ENCODE measurements at places on chromosomes 7 and 10. TPM values are rescaled to one million over a fixed set of nuclear protein-coding genes. Genes with fewer than 3 reads are reported as not detected.

The ZNF425 gene
- total RNA-seq = 3.9 TPM

The GRID1 gene
- 0.66 TPM for total RNA-seq

DNA sequence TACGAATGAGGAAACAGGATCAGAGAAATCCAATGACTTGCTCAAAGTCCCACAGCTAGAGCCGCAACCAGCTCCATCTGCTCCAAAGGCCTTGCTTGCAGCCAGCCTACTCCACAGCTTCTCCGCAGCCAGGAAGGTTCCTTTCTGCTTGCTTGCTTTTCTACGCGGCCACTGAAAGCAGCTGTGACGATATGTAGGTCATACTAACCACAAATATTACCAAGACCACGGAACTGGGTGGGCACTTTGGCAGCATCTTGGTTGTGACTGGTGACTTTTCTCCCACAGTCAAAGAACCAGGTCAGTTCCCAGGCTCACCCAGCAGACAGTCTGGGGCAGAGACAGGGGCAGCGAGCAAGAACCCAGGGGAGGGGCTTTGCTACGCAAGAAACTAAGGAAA, 86.4 kb downstream of the FAM53B start:
- DNase-seq = no peak

GRCh38 chr7:69763513-69763912, 165.2 kb downstream of the AUTS2 start:
- no peak for DNase-seq

GRCh38 chr7:150860291-150860977, 8.1 kb downstream of the AOC1 start:
- DNase-seq = peak; percentile 43

The ANKRD30A gene
- not detected for total RNA-seq

DNA sequence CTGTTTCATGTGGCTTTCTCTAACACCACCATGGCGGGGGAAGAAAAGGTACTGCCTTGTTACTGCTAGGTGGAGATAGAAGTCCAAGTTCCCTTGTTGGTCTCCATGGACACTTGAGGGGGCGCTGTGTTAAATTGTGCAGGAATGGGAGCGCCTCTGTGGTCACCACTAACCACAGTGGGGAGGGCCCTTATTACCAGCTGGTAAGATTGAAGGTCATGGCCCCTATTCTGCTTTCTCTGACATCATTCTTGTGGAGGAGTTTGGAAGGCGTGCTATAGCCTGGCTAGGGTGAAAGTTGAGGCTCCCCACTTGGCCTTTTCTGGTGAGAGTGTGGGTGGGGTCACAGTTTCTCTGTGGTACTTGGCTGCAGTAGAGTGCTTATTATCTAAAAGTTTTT, 14.9 kb upstream of the MXI1 start:
- DNase-seq = no peak

DNA sequence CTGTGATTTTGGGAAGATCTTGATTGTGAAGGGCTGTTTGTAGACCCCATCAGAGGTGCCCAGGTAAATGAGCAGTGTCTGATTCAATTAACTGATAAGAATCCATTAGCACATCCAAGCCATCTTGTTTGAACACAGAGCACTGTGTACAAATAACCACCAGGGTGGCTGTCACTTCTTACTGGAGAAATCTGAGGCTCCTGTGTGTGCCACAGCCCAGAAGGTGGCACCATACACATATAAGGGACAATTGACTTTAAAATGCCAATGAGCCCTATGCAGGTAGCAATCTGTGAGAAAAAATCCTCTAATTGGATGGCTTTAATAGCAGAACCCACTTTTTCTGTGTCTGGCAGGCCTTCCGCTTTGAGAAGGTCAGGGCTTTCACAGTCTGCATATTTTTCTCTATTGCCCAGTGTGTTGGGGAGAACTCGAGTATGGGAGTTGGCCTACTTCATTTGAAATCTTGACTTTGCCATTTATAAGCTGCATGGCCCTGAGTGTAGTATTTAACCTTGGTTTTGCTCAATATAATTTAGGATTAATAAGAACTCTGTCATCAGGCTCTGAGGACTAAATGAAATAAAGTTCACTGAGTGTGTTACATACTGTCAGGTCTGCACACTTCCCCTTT, 517.4 kb downstream of the CCSER2 start:
- DNase-seq = no peak

The GIMAP5 gene
- 19.3 TPM for total RNA-seq

- DNase-seq = peak; percentile 57
Measured at GRCh38 chr7:150944066-150945042, 33.8 kb downstream of the KCNH2 start.

The EPHB4 gene
- 35.5 TPM for total RNA-seq

GRCh38 chr10:36280321-36280741, 638.2 kb upstream of the FZD8 start:
- no peak for DNase-seq

The SNX13 gene
- 80.9 TPM for total RNA-seq

The NRAP gene
- total RNA-seq = not detected

The C10orf95 gene
- total RNA-seq = not detected

The RASA4B gene
- 17.2 TPM for total RNA-seq

The LRRC4 gene
- total RNA-seq = 0.82 TPM

DNA sequence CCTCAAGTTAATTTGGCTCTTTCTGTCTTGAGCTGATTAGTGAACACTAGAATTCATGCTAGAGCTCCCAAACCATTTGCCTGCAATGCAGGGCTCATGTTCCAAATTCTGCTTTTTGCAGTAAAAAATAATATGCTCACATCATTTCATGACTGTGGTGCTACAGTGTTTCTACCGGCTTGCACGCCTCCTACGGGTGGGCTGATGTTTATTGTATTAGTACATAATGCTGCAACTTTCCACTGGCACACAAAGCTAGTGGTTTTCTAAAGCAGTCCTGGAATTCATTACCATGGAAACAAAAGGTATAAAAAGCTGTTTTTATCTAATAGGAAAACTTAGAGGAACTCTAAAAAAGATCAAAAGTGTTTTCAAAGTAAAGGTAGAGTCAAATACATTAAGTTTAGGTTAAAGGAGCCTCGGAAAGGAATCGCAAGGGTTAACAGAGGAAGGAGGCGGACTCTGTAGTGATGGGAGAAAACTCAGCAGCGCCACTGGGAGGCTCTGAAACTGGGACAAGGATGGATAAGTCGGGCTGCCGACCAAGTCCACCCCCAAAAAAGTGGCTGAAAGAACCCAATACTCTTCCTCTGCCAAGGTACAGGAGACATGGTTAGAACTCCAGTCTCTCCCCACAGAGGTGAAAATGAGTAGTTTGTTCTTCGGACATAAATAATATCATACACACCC, 25.9 kb downstream of the GRM8 start:
- no peak for DNase-seq

DNA sequence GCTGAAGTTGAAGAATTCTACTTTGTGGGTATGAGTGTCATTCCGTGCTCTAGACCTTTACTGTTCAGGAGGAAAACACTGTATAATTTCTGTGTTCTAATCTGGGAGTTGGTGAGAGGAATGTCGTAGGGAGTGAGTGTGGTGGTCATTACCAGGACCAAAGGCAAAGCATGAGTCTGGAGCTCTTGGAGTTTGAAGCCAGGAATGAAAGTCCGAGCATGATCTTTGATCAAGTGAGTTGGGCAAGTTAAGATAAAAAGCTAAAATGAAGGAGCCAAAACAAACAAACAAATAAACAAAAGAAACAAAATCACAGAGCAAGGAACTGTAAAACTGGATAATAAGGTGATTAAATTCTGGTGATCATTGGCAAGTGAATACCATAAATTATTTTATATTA, 161.4 kb downstream of the AGMO start:
- no peak for DNase-seq

The GIGYF1 gene
- total RNA-seq = 26.5 TPM

- no peak for DNase-seq
Measured at GRCh38 chr7:132133501-132133900, 442.8 kb downstream of the PLXNA4 start.

GRCh38 chr7:30928254-30928872, 16.7 kb downstream of the AQP1 start:
- DNase-seq = peak; percentile 42

GRCh38 chr10:12868229-12868628, 133.3 kb downstream of the CCDC3 start:
- DNase-seq = no peak

DNA sequence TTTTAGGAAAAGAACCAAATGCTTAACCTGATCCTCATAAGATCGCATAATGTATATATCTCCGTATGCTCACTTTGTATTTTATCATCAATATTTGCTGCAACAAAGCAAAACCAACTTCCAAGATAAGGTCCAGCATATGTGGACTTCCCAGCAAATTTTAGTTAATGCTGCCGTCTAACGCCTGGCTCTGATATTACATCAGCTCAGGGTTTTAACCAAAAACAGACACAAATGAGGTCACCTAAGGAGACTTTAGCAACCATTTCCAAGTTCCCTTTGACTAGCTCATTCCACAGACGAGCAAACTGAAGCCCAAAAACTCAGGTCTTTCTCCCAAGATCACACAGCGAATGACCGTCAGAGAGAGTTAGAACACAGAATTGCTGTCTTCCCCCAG, 59.4 kb upstream of the UCN3 start:
- no peak for DNase-seq

The CLIP2 gene
- 35.5 TPM for total RNA-seq

GRCh38 chr7:146185844-146186243, 69.2 kb downstream of the CNTNAP2 start:
- no peak for DNase-seq

DNA sequence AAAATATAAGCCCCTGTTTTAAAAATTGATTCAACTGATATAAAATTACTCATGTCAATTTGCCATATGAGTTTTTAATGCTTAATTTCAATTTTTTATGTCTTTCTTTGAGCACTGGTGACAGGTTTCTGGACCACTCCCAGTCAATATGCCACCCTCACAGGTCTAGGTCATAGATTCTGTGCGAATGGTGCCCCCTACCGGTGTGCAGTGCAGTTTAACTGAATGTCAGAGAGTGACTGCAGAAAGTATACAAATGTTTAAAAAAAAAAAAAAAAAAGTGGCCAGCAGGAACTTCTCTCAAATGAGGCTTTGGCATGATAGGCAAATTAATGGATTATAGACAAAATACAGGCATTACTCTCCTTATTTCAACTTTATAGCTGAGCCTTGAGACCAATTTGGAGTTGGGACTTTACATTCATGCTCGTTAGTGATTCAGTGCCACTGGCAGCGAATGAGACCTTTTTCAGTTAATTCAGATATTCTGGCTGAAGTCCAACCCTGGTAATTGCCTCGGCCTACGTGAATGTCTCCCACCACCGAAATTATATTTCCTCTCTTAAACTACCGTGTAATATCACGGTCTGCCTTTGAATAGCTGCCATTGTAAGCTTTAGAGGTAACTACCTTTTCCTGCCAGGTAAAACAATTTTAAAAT, 427.6 kb downstream of the PHTF2 start:
- no peak for DNase-seq

DNA sequence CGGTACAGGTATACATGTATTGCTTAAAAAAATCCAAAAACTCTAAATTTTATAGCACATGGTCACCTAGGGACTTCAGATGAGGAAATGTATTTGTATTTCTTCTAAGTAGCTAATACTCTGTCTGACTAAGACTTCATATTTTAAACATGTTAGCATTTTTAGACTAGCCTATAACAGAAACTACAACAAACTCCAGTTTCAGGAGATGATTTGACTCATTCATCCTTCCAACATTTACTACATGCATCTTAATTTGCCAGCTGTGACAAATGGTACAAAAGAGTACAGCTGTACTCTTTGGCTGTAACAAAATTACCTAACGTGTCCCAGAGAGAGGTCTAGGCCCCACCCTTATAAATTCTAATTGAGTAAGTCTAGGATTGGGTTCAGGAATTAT, 22.2 kb downstream of the TMEM209 start:
- no peak for DNase-seq

- DNase-seq = no peak
Measured at GRCh38 chr7:64875658-64876406, 27.2 kb upstream of the ZNF273 start.

- DNase-seq = no peak
Measured at GRCh38 chr10:72426986-72427385, 72.3 kb upstream of the DNAJB12 start.

GRCh38 chr10:110502072-110502845, 4.6 kb downstream of the DUSP5 start:
- DNase-seq = no peak

DNA sequence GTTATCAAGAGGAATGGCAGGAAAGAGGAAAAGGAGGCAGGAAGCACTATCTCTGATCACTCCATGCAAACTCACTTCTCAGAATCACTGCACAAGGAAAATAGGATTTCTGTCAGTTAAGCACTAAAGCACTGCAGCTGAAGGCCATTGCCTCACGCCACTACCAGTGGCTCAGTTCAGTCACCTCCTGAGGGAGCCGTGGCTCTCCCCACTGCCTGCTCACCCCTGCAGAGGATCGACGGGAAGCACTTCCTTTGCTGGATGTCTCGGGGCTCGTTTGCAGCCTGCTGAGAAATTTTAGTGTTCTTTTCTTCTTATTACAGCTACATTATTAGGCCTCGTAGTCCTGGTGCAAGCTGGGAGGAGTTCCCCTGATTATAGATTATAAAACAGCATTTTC, 90.1 kb upstream of the ADCY1 start:
- no peak for DNase-seq

DNA sequence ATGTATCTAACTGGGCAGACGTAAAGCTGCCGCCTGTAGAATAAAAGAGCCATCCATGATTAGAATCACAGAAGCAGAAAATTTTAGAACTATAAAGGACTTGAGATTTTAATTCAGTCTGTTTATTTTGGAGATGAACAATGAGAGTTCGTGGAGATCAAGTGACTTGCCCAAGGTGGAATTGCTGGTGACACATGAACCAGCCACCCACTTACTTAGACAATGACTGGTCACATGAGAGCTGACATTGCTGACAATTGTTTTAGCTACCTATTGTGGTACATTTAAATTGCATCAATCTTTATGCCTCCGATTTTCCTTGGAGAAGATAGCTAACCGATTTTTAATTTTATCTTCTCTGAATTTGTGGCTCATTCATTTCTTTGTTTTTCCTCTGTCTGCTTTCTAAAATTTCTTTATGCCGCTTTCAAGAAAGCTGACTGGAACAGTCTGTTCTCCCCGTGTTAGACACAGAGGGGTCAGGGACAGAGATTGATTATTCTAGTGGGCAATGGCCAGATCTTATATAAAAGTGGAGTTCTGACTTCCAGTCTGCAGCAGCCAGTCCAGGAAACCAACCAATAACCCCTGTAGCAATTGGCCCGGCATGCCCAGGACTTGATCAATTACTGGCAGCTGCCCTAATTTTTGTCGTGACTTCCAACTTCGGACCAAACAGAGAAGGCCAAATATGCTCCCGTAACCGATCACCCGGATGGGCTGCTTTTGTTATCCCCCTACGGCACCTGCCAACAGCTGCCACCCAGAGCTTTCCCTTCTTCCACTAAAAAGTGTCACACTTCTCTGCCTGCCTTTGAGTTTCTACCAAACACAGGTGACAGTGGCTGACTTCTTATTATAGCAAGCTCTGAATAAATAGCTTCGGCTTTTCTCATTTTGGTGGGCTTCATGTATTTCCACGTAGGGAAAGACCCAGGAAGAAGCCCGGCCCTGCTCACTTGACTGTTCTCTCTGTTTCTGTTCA, 241.6 kb downstream of the CAMK1D start:
- DNase-seq = peak; percentile 40
